ENCODE measurements at places on chromosomes 11 and 22. TPM values are rescaled to one million over a fixed set of nuclear protein-coding genes. Genes with fewer than 3 reads are reported as not detected.

Gene PGR
- total RNA-seq, result not detected

Gene MMP12
- total RNA-seq, result not detected

Gene ASRGL1
- total RNA-seq, result 49.8 TPM

Gene NXPE2
- not detected for total RNA-seq

Gene CD3D
- not detected for total RNA-seq
